GM23338 (cell line): ENCODE measurements at places on chromosomes 3 and 15. TPM values are rescaled to one million over a fixed set of nuclear protein-coding genes. Genes with fewer than 3 reads are reported as not detected.
A peak's percentile ranks its signal among the peaks of the same experiment; 100 is the strongest.

DNA sequence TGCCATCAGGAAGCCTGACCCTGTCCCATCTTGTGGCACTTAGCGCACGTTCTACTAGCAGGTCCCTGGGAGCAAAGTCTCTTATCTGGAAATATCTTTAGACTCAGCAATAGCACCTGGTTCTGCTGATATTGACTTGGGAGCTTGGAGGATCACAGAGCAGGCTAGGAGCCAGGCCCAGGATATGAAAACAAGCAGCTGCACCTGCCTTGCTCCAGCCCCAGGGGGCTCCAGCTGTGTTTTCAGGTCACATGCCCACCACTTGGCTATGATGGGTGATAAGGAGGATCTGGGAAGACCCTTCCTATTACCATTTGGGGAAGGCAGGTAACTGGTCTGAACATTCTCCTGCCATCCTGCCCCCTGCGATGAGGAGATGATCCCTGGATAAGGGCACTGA, 87.8 kb downstream of the C3orf70 start:
- peak; percentile 43 for DNase-seq

- no peak for DNase-seq
Measured at GRCh38 chr3:9448071-9448470, 50.7 kb downstream of the SETD5 start.

The TMEM40 gene
- 0.14 TPM in 1 of 2 replicates, not detected in the other for total RNA-seq

DNA sequence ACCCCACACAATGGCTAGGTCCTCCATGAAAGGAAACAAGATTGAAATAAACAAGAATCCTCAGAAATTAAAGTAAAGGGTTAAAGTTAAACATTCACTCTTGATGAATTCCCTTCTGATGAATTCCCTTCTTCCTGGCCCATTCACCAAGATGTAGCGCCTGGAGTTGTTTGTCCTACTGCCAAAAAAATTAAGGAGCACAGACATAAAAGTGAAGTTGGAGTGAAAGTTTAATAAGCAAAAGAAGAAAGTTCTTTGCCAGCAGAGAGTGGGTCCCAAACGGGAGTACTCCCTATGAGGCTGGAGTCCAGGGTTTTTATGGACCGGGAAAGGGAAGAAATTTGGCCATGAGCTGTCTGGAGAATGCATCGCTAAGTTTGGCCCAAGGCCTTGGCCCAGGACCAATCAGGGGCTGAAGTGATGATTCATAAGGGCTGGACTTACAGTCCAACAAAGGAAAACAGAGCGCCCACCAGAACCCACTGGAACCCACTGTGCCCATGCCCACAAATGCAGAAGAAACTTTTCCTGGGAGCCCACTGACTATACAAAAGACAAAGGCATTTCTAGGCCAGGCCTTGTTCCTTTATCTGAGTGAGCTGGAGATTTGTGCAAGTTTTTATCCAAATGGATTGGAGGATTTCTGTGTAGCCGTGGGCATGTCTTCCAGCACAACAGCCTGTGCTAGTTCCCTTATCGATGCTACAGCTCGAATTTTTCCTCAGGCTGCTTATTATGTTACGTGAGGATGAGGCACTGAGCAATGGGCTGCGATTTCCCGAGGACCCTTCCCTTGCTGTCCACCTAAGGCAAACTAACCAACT, 1561.6 kb downstream of the OTOL1 start:
- no peak for DNase-seq

The P2RY13 gene
- not detected in 2 replicates for total RNA-seq
